ENCODE measurements at places on chromosomes 6 and 20.

- no peak for DNase-seq
Observed at GRCh38 chr6:28791002-28791383, 132.8 kb downstream of the TRIM27 start.

DNA sequence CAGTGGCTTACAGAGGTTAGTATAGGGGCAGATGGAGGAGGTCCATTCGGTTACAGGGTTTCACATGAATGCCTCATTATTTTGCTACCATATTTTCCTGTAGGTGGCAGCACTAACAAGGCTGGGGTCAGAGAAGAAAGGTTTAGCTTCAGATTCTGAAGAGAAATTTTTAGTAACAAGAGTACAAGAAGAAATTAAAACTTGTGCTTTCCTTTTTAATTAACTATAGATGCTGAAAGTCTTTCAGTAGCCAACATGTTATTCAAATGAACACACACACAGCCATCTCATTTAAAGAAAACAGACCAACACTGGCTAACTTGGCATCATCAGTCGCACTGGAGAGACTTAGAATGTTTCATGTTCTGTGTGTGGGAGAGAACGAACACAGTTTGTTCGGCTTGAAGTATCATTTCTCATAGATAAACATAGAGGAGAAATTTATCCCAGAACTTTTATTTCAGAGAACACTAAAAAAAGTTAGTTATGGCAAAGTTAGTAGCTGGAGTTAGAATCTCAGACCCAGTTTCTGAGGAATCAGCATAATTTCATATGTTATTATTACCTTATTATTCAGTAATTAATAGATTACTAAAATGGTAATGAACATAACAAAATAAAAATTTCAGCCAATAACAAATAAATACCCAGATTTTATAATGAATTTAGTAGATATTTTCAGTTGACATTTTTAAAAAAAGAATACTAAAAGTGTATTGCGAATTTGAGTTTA is 314.0 kb upstream of the RSPO3 start:
- no peak for DNase-seq

DNA sequence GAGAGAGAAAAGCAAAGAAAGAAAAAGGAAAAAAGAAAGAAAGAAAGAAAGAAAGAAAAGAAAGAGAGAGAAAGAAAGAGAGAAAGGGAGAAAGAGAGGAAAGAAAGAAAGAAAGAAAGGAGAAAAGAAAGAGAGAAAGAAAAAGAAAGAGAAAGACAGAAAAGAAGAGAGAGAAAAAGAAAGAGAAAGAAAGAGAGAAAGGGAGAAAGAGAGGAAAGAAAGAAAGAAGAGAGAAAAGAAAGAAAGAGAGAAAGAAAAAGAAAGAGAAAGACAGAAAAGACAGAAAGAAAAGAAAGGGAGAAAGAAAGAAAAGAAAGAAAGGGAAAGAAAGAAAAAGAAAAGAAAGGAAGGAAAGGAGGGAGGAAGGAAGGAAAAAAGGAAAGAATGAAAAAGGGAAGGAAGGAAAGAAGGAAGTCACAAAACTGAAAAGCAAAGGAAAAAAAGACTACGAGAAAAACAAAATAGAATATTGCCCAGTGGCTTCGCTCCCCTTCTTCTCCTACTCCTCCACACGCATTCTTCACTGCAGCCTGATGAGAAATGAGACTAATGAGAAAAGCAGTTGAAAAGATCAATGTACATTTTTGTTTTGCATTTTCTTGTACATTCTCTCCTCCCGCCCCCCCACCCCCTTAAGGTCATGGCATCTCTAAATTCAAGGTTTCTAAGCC is 170.0 kb downstream of the SOD2 start:
- no peak for DNase-seq

DNA sequence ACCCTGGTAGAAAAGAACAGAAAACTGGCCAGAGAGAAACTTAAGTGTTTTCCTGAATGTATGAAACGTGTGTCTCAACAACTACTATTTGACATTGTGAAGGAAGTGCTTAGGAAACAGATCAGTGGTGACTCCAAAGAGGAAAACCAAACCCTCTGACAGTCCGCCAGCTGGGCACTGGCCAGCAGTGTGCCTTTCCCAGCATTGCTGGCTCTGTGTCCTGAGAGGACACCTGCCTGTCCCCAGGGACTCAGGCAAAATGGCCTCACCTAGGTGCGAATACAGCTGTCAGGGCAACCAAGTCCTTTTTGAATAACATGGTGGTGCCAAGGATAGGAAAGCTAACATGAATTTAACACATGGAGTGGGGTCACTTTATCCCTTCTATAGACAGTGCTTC is 72.5 kb downstream of the NDUFAF5 start:
- DNase-seq, result no peak

DNA sequence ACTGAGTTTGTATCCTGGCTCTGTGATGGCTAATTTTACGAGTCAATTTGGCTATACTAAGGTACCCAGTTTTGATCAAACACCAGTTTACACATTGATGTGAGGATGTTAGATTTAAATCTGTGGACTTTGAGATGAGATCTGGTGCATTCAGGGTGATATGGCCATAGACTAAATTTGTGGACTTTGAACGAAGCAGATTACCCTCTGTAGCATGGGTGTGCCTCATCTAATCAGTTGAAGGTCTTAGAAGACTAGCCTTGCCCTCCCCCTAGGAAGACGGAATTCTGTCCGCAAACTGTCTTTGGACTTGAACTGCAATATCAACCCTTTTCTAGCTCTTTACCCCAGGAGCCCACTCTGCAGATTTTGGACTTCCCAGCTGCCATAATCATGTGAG is 547.8 kb upstream of the CITED2 start:
- no peak for DNase-seq

DNA sequence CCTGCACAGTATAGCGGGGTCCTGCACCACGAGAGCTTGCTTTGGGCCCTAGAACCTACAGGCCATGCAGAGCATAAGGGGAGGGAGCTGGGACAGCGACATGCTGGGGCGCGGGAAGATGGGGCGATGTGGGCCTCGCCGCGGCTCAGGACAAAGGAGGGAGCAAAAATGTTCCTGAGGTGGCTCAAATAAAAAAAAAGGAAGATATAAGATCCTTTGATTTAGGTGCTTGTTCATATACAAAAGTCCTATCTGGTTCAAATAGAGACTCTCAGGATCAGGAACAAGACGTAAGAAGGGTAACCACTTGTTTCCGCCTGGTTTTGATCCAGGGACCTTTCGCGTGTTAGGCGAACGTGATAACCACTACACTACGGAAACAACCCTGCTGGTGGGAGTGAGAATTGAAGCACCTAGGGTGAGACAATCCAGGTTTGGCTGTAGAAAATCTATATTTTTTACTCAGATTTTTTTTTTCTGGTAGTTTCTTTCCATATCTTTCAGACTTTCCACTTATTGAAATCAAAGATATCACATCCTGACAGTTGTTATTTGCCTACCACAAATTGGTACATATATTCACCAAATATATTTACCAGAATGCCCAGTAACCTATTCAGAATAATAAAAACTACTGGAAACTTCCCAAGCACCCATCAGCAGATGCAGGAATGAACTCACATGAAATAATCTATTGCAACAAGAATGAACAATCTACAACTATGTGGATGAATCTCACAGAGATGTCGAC is 177.9 kb upstream of the ZNF184 start:
- peak; percentile 34 for DNase-seq

GRCh38 chr6:107563694-107564588 is 74.0 kb downstream of the SOBP start:
- no peak for DNase-seq

DNA sequence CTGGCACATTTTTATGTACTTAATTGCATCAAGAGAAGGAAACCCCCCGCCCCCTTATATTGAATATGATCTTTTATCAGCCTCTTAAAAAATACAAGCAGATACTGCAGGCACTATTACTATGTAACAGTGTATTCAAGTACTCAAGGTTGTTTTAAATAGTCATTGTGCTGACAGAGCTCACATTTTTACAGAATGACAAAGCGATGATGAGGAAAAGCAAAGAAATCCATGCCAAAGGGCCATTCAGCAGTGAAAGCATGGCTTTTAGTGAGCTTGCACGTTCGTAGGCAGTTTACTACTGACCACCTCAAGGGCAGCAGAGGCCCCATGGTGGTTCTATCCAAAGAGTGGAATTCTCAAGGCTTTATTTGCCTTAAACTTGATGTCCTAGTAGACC is 146.8 kb downstream of the RPS12 start:
- DNase-seq, result no peak

DNA sequence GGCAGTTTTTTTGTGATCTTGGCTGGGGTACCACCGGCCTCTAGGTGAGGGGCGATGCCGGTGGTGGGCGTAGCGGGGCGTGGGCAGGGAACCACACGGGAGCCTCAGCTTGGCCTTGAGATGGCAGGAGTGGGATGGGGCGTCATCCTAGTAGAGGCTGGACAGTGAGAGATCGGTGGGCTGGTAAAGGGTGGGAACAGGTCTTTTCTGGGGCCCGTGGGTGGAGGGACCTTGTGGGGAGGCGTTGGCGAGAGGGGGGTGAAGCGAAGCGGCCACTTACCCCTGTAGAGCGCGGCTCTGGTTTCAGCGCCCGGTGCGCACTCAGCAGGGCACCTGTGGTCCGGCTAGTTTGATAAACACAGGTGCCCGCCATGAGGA is 12.0 kb downstream of the ITPR3 start:
- peak; percentile 5 for DNase-seq

- DNase-seq, result no peak
Observed at GRCh38 chr20:11181966-11182365, 508.2 kb upstream of the JAG1 start.

GRCh38 chr6:160077526-160077925 is 44.1 kb upstream of the SLC22A1 start:
- DNase-seq, result no peak

- peak; percentile 7 for DNase-seq
Observed at GRCh38 chr20:45833030-45833882, at the start of gene SNX21. Gene SNX21 (plus strand): TSS chr20:45833799. CDS start chr20:45833920, 121 bp downstream.

GRCh38 chr6:140051521-140052512 is 677.4 kb upstream of the CITED2 start:
- no peak for DNase-seq

GRCh38 chr20:46823271-46823751 is 71.3 kb upstream of the EYA2 start:
- no peak for DNase-seq

DNA sequence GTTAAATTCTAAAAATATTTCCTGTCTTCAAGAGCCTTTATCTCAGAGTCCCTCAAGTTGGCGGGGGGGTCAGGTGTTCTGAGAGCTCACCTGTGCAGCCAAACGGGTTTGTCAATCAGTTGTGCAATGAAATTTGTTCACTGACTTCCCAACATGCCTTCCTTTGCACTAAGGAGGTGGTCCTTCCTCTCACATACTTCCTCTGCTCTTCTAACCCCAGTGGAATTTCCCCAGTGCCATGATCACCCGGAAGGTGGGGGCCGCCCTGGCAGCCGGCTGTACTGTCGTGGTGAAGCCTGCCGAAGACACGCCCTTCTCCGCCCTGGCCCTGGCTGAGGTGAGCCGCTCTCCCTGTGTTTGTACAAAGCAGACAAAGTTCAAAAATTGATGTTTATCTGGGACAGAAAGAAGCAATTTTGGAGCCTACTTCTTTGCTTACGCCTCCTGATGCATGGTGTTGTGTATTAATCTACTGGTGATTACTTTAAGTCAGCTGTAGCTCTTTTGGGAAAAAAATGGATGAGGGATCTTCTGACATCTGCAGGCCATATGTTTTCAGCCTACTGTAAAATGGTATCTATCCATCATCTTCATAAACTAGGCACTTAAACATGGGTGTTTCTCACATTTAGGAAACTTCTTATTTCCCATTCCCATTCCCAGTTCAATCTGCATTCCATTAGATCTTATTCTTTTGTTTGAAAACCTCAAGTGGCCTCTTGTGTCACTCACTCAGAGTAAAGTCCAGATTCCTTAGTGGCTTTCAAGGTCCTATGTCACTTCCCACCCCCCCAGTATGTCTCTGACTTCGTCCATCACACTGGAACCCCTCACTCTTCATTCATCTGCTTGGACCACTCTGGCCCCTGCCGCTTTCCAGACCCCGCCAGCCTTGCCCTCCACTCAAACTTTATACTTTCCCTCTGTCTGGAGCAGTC is 10.1 kb downstream of the ALDH5A1 start:
- DNase-seq, result no peak

DNA sequence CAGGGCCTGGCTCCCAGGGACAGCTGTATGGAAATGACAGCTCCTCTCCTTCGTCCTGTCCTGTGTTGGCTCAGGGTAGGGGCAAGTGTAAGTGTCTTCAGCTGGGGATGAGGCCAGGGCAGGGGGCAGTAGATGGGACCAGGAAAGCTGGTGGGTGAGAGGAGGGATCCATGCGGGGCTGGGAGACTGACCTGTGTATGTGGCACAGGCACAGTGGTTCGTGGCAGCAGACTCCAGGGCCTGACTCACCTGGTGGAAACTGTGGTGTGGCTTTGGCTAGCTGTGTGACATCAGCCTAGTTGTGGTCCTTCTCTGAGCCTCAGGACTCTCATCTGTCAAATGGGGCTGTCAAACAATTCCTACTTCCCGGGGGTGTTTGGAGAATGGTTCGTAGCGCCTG is 13.7 kb upstream of the SCRT2 start:
- DNase-seq, result no peak

GRCh38 chr20:25269833-25270170 is 21.9 kb downstream of the PYGB start:
- DNase-seq, result no peak

GRCh38 chr6:33896391-33897188 is 92.8 kb upstream of the MLN start:
- peak; percentile 35 for DNase-seq

- DNase-seq, result no peak
Observed at GRCh38 chr20:44064501-44065400, 122.2 kb downstream of the JPH2 start.
